ENCODE measurements at places on chromosomes 1 and 21. TPM values are rescaled to one million over a fixed set of nuclear protein-coding genes. Genes with fewer than 3 reads are reported as not detected.

DNA sequence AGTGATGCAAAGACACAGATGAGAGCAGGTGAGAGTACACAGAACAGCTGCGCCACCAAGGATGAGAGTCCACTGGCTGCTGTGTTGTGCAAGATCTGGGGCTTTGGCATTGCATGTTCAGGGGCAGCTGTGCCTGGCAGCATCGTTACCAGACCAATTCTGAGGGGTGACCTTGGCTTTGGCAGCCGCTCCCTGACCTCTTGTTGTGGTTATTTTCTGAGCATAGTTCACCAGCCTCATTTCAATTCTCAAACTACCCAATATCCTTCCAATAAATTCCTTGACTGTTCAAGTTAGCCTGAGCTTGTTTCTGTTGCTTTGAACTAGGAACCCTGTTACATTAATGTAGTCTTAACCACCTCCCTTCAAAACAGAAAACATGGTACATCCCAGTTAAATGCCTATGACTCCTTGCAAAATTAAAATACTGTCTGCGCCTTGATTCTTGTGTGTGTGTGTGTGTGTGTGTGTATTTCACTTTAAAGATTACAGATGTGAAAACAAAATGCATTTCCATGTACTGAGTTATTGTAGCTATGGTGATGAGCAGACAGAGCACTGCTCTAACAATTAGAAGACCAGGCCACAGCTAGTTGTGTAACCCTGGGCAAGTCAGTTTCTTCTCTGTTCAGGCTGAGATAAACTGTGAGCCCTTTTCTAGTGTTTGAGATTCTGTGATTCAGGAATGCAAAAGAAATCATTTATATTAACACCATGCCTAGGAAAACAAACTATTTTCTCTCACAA lies 106.3 kb upstream of the GUCA2B start:
- DNase-seq: no peak

DNA sequence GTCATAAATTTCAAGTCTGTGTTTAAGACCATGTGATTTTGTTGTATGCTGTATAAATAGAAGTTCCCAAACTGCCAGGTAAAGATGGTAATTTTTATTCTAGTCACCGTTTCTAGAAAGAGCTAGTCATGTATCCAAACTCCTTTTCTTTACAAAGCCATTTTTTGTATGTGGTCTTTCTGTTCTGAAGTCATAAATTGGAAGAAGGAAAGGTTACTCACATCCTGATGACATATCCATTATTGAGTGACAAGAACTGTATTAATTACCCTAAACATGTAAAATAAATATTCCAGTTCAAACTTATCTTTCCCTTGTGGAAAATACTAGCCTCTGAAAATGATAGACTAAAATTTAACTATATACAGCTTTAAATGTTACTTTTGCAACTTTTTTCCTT lies 104.7 kb downstream of the POFUT2 start:
- DNase-seq: no peak

DNA sequence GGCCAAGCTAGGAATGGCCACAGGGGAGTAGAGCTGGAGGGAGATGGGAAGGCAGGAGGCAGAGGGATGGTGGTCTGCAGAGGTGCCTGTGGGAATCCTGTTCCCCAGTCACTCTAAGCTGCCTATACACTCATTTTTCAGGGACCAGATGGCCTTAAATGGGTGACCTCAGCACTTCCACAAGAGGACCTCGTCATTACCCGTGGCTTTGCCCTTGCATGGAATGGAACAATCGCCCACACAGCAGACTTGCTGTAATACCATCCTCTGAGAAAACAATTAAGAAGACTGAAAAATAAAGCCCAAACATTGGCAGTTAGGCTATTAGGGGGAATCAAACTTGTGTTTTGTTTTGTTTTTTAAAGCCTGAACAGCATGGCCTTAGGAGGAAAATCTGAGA lies 12.9 kb upstream of the TNN start:
- DNase-seq: no peak

GRCh38 chr1:232937741-232938375 lies 12.6 kb upstream of the NTPCR start:
- DNase-seq: no peak

DNA sequence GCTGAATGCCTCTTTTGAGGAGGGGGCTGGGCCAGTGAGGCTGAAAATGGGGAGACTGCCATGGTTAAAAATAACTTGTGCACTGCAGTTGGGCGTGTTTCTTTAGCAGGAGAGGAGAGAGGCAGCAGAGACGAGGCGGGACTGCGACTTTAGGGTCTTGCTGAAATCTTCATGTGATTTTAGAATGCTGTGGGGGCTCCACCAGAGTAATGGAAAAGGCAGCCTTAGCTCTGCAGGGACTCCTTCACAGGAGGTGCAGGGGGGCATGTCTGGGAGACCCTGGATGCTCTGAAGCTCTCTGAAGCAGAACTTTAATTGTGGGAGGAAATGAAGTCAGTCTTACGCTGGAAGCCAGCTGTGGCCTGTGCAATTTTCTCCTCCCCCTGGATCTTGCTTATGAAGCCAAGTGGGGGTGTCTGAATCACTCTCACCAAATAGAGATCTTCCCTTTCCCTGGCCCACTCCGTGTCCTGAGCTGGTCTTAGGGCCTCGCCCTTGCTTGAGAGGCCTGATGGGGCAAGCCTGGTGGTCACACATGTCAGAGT lies 60.8 kb downstream of the NDUFS5 start:
- peak; percentile 76 for DNase-seq

DNA sequence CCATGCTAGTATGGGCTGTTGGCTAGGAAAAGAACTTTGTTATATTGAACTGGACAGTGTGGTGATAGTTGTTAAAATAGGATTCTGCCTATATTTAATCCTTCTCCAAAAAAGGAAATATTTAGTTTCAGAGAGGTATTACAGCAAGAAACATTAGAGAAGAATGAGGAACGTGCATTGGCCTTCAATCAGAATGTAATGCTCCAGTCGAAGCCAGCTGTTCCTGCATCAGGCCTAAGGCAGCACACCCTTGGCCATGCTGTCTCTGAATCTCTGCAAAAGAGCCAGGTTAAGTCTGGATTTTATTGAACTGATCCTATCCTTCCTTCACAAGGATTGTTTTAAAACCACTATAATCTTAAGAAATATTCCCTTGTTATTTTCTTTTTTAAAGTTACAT lies 35.3 kb upstream of the RALGPS2 start:
- DNase-seq: peak; percentile 52

GRCh38 chr1:28115267-28115666 lies 26.9 kb upstream of the EYA3 start:
- DNase-seq: peak; percentile 68

- DNase-seq: no peak
These were observed 876 bp downstream of the EFCAB7 start for GRCh38 chr1:63524201-63524600.

- peak; percentile 39 for DNase-seq
These were observed 17.8 kb downstream of the HLCS start for GRCh38 chr21:36948686-36949085.

DNA sequence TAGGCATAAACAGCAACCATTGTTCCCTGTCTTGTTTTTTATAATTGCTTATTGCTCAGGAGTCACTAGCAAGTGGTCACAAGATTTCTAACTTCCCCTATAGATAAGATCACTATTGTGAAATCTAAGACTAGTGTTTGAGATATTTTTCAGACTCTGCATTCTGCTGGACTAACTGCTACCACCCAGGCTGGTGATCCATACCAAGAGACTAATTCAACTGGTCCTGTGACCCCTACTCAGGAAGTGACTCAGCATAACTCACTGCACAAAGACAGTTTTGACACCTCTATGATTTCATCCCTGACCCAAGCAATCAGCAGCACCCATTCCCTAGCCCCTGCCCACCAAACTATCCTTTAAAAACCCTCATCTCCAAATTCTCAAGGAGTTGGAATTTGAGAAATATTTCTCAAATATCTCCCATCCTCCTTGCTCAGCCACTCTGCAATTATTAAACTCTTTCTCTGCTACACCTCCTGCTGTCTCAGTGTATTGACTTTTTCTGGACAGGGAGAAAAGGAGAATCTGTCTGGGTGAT lies 52.7 kb downstream of the TRIM33 start:
- DNase-seq: peak; percentile 80

- DNase-seq: no peak
These were observed 108.6 kb downstream of the NTMT2 start for GRCh38 chr1:170254371-170254770.

Gene CLEC20A
- total RNA-seq: not detected

Gene OPTC
- total RNA-seq: not detected

Gene CDK11B
- 8.2 TPM for total RNA-seq

Gene ZMPSTE24
- 28.9 TPM for total RNA-seq
